ENCODE measurements at places on chromosomes 5 and 9.
A peak's percentile ranks its signal among the peaks of the same experiment; 100 is the strongest.

- no peak for DNase-seq
Measured at GRCh38 chr9:114290561-114290986, 32.3 kb upstream of the ORM1 start.

DNA sequence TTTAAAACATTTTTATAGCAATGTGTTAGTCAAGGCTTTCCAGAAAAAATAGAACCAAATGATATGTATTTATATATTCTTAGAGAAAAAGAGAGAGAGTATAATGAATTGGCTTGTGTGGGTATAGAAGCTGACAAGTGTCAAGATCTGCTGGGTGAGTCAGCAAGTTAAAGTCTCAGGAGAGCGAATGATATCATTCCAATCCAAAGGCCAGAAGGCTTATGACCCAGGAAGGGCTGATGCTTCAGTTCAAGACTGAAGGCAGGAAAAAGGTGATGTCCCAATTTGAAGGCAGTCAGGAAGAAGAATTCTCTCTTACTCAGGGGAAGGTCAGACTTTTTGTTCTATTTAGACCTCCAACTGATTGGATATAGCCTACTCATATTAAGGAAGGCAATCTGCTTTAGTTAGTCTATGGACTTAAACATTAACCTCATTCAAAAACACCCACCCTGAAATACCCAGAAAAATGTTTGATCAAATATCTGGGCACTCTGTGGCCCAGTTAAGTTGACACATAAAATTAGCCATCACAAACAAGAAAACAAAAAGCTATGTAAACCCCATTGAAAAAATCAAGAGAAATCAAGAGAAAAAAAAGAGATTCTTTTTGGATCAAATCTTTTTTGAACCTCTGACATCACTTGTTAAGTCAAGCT, 189.6 kb downstream of the PIK3R1 start:
- DNase-seq, result no peak

GRCh38 chr5:151448038-151448985, 909 bp downstream of the SLC36A1 start:
- DNase-seq, result peak; percentile 29

DNA sequence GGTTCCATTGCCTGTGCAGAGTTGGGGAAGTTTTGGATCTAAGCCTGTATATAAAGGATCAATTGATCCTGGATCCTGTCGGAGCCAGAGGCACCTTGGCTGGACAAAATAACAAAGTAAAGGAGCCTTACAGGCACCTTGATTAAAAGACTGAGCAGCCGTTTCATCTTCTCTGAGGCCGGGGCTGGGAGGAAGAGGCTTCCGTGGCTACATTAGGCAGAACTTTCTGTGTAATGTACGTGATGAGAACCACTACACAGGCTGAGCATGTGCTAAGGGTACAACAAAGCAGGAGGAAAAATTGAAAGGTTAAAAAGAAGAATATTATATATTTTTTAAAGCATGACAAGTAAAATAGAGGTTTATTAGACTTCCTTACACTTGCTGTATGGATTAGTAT, 37.0 kb downstream of the IL31RA start:
- no peak for DNase-seq

DNA sequence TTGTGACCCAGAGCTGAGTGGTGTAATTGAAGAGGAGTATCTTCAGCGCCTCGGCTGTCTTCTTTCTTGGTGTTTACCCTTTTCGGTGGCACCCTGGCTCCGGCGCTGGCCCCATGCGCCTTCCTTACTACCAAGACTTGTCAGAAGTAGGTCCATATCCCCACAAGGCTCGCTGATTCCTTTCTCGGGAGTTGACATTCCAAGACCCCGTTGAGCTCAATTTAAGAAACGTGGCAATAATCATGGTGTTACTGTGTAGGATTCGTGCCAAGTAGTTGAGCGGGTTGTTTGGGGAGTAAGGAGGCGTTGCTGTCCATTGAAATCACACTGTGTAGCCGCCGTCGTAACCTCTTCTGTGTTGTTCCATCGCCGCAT, 795 bp downstream of the NDUFAF2 start:
- peak; percentile 26 for DNase-seq

GRCh38 chr5:32297181-32298058, 15.3 kb downstream of the MTMR12 start:
- no peak for DNase-seq

- no peak for DNase-seq
Measured at GRCh38 chr5:35963381-35963843, 25.0 kb upstream of the CAPSL start.

DNA sequence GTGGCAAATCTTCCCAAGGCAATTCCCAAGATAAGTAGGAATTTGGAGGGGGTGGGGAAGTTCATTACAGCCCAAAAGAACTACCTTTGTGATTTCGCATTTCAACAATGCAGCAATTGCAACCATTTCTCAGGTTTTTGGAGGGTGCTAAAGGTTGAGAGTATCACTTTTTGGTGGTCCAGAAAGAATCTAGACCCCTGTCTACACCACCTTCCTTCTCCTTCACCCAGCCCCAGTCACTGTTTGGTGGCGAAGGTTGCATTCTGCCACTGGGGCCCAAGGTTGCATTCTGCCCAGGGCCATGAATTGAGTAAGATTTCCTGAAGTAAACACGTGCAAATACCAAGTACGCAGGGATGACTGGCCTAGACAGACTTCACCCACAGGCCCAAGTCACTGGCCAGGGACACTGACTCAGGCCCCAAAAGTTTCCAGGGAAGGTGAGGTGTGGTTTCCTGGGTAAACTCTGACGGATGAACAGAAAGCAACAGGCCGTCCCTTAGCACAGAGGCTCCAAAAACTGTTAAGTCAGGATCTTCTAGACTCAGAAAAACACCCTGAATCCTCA, 5.7 kb downstream of the PDE6A start:
- no peak for DNase-seq

Measured in globus pallidus (tissue), 1 donor.